ENCODE measurements at places on chromosomes 3 and 15.

GRCh38 chr3:18069568-18069967, 327.1 kb upstream of the TBC1D5 start:
- DNase-seq, result no peak

- DNase-seq, result no peak
These were observed 6.1 kb upstream of the LEKR1 start for GRCh38 chr3:156819842-156820691.

- no peak for DNase-seq
These were observed 142.6 kb downstream of the RPLP1 start for GRCh38 chr15:69595009-69595791.

DNA sequence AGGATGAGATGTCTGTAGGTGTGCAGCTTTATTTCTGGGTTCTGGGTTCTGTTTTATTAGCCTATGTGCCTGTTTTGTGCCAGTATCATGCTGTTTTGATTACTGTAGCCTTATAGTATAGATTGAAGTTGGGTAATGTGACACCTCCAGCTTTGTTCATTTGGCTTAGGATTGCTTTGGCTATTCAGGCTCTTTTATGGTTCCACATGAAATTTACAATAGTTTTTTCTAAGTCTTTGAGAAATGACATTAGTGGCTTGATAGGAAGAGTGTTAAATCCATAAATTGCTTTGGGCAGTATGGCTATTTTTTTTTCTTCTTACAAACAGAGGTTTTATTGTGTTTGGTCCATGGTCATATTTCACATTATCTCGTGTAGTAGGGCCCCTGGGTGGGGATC, 285.8 kb upstream of the GADL1 start:
- DNase-seq, result no peak

- DNase-seq, result no peak
These were observed 752 bp downstream of the CEP63 start for GRCh38 chr3:134486577-134487041.

DNA sequence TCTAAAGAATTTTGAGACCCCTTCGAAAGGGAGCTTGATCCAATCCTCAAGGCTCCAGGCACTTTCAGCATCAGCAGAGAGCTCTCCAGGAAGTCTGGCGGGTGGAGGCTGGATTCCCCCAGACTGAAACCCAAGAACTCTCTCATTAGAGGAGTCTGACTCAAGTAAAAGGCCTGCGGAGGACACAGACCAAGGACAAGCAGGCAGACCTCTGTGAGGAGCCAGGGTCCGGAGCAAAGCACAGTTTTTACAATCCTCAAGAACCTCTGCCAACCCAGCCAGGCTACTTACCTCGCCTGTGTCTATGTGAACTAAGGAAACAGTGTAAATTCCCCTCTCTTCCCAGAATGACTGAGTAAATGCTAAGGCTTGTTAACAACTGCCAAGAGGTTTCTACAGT, 86.2 kb downstream of the FBN1 start:
- DNase-seq, result no peak

DNA sequence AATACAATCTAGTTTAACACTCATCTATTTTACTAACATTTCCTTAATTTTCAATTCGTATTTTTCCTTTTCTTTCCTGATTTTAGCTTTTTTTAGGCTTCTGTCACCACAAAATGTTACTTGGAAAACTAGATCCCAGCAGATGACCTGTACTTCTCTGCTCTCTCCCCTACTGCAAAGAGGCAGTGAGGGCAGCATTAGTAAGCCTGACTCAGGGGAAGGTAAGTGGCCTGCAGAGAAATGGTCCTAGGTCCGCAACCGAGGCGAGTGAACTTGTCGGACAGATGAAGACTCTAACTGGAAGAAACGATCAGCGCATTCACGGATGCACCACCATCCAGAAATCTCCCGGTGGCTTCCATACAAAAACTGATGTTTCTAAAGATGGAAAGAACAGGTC, 20.4 kb downstream of the TMEM43 start:
- no peak for DNase-seq

GRCh38 chr15:56732135-56732885, 999 bp downstream of the ZNF280D start:
- no peak for DNase-seq

Data from stimulated activated CD4-positive, alpha-beta T cell treated with anti-CD3 and anti-CD28 coated beads, Interleukin-15, amount 100 ng/mL, for 24 hours (primary cell).